Left ventricle myocardium superior (tissue), 1 donor: ENCODE measurements at places on chromosomes 16 and 17. TPM values are rescaled to one million over a fixed set of nuclear protein-coding genes. Genes with fewer than 3 reads are reported as not detected.

DNA sequence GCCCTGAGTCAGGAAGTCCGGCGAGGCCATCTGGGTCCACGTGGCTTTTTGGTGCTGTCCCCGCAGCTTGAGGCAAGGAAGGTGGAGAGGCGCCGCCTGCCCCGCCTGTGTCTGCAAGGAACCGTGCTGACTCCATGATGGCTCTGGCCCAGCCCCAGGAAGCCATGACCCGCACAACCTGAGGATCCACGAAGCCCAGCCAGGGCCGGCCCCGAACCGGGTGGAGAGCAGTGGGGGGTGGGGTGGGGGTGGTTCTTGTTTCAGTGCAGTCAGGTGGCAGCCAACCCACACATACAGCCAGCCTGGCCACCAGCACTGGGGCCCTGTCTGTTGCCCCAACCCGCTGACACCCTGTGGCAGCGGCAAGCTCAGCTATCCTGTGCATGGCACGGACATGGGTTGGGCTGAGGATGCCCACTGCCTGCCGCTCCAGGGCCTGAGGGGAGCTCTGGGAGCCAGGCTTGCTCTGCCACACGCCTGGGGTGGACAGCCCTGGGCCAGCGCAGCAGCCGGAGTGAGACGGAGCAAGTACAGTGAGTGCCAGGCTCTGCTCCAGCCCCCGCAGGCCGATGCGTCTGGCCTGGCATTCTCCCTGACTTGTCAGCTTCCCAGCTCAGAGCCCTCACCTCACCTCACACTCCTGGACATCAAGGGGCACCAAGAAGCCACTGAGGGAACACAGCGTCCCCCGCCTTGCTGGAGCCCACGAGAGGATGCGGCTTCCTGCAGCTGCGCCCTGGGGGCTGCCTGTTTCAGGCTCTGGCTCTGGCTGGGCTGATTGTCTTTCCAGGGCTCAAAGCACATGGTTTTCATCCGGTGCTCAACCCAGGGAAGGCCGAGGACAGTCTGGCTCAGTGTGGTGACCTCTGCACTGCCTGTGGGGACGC lies 68.8 kb downstream of the LMF1 start:
- peak; percentile 39 for DNase-seq

GRCh38 chr17:79049821-79050220 lies 24.8 kb upstream of the ENGASE start:
- DNase-seq, result peak; percentile 28

GRCh38 chr17:16377941-16378341 lies 3.0 kb upstream of the UBB start:
- DNase-seq, result no peak

DNA sequence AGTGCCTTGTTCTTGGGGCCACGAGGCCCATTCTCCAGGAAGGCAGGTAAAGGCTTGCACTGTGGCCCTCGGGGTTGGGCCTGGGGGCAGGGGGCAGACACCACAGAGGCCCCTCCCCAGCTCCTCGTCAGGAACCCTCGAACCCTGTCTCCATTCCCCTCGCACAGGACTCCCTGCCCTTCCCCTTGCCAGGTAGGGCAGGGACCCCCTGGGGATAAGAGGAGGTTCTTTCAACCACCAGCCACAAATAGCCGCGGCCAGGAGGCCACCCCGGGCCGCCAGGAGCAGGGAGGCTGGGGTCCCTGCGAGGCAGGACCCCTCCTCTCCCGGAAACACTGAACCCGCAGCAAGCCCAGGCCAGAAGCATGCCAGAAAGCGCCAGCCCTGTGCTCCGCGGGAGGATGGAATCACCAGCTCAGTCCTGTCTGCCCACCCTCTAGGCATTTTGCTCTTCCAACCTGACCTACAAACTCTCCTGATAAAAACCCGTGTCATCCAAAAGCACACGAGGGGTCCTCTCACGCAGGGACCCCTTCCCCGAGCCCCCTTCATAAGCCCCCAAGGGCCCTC lies 45.6 kb downstream of the SLC47A1 start:
- no peak for DNase-seq

DNA sequence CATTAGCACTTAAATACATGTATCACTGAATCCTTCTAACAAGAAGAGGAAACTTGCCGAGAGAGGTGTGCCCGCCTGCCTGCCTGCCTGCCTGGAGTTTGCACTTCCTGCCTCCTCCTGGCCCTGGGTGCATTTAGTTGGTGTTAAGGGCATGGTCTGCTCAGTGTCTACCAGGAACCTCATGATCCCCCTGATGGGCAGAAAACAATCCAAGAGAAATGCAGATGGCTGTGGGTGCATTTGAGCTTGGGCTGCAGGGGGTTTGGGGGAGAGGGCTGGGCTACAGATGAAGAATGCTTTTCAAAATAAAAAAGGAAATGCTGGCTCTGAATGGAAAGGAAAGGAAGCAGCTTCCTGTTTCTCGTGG lies 10.1 kb downstream of the KSR1 start:
- no peak for DNase-seq

GRCh38 chr16:79750311-79750710 lies 149.8 kb upstream of the MAF start:
- no peak for DNase-seq

- DNase-seq, result no peak
These were observed 11.9 kb downstream of the TOX3 start for GRCh38 chr16:52535076-52535475.

DNA sequence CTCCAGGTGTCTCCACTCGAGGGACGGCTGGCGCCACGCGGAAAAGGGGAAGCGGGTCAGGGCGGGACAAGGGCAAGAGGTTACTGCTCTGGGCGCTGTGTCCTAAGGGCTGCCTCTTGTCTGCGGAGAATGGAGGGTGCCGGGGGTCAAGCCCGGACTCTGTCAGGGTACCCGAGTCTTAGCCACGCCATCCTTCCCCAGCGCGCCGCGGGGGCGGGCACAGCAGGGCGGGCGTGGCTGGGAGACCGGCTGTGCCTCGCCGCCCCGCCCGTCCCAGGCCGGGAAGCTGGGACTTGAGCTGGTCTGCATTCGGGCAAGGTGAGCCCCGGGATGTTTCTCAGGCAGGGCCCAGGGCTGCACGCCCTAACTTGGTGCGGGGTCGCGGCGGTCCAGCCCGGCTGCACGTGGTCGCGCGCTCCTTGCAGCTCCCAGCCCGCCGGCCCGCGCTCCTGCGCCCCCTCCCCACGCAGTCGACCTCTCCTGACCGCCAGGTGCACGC lies 6.2 kb upstream of the ACTG1 start:
- peak; percentile 72 for DNase-seq

DNA sequence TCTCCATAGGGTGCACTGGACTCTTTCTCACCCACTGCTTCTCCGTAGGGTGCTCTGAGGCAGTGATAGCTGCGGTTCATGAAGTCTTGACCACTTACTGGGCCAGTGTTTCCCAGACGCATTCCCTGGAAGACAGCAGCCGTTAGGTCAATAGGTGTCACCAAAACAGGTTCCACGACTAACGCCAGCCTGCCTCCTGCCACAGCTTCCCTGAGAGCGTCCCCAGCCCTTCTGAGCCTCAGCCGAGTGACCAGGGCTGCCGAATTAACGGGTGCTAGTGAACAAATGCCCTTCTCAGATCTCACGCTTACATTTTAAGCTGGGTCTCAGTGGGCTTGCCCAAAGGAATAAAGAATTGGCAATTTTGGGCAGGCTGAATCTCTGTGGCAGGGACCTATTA lies 188.7 kb upstream of the TNRC6C start:
- no peak for DNase-seq

DNA sequence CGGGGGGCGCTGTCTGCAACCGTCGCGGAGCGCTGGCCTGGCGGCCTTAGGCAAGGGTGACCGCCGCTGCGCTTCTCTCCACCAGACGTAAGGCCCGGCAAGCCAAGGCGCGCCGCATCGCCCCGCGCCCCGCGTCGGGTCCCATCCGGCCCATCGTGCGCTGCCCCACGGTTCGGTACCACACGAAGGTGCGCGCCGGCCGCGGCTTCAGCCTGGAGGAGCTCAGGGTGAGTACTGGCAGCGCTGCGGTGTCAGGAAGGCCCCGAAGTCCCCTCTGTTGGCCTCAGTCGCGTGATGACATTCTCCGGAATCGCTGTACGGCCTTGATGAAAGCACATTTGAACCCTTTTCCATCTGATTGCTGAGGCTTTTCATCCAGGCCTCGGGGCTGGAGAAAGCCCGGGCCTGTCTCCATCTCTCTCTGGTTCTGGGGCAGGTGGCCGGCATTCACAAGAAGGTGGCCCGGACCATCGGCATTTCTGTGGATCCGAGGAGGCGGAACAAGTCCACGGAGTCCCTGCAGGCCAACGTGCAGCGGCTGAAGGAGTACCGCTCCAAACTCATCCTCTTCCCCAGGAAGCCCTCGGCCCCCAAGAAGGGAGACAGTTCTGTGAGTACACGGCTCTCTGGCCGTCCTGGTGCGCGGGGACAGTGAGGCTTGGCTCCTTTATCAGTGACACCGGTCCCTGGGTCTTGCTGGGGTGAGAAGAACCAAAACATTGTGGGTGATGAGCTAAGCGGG lies 831 bp downstream of the RPL13 start:
- DNase-seq, result no peak

DNA sequence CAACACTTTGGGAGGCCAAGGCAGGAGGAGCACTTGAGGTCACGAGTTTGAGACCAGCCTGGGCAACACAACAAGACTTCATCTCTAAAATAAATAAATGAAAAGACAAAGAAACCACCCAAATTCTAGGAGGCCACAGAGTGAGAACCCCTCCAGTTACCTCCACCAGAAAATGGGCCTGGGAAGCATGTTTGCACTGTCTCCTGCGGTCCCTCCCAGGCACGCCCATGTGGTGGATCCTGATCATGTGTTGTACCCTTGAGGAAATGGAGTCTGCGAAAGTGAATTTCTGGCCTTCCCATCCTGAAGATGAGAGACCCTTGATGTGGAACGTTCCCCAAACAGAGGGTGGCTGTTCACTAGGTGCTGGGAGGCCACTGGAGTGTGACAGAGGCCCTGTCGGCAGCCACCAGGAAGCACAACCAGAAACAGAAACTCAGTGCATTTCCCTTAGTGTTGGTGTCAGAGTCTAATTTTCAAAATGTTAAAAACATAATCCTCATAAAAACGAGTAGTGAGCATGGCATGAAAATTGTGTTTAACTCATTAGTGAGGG lies 19.2 kb upstream of the USP22 start:
- DNase-seq, result no peak

GRCh38 chr17:55930291-55930809 lies 179.5 kb downstream of the PCTP start:
- DNase-seq, result no peak

DNA sequence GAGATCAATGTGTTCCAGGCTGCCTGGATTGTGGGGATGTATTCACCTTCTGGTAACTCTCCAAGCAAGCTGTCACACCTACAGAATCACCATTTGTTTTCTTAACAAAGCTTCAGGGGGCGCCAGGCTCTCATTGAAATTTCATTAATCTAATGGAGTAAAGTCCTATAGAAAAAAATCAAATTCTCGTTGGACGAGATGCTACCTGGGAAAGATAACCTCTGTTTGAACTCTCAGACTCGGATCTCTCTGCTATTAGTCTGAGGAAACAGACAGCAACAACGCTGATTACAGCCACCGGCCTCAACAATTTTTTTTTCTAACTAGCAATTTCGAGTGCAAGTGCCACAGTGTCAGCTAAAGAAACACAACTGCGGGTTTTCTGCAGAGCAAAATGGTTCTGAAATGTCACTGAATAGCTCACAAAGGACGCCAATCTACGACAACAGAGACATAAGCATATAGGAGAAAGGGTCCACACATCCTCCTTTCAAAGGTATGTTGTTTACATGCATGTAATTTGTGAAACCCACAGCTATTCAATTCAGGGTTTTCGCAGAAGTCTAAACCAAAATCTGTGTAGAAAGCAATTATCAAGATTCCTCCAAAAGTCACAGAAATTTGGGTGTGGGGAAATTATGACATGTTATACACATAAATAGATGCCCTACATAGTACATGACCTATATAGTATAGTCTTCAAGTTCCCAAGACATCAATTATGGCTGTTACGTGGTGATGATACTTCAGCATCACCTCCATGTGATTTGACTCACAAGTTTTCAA lies 135.8 kb downstream of the SKAP1 start:
- DNase-seq, result no peak

DNA sequence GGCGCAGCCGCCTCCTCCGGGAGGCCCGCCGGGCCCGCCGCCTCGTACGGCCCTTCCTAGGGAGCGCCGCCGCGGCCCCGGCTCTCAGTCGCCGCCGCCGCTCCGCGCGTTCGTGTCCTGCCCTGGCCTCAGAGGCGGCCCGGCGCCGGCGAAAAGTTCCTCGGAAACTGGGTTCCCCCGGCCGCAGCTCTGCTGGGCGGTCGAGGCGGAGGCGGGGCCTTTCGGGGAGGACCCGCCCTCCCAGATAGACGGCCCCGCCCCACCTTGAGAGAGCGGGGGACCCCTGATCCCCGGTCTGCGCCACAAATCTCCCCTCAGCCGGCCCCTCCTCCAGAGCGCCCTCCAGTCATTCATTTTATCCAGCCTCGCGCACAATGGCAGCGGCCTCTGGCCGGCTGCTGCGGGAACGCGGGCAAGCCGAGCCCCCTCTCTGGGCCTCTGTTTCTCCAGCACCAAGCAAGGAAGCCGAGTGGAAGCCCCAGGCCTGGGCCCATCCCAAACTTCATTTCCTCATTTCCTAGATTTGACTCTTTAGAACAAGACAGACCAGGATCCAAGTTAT lies at the start of gene SREBF1:
SREBF1 (minus strand) TSS at position 169 of the 562 bp plus-strand sequence. CDS start 169 bp downstream, outside the sequence.
- peak; percentile 77 for DNase-seq

DNA sequence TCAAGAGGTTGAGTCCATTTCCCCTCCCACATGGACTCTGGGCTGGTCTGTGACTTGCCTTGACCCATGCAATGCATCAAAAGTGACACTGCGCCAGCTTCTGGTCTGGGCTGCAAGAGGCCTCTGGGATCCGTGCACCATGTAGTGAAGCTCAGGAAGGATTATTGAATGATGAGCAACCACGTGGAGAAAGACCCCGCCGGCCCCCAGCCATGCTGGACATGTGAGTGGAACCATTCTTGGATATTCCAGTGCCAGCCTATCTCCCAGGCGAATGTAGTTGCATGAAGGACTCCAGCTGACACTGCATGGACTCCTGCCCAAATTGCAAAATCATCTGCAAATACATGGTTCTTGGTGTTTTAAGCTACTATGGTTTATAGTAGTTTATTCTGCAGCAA lies 7.6 kb upstream of the ALOX15B start:
- DNase-seq, result no peak

DNA sequence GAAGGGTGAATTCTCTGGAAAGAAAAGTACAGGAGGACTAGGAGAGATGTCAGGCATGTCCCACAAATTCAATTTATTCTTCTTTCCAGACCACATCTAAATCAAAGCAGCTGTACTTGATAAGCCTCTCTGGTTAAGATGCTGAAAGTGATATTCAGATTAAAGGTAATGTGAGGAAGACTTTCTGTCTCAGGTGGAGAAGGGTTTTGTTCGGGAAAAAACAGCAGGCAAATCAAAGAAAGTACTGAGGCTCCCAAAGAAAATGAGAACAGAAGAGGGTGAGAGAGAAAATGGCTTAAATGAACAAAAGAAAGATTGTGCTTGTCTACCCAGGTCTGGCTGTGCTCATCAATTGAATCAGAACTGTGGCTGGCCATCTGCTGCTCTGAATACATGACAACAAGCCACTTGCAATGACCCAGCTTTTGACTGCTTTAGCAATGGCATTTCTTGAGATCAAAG lies 55.6 kb downstream of the MMD start:
- no peak for DNase-seq

GRCh38 chr17:2701996-2702741 lies 9.4 kb downstream of the CLUH start:
- no peak for DNase-seq

Gene CCL17
- not detected for total RNA-seq

Gene BRCA1
- total RNA-seq, result 6.8 TPM

Gene EIF5A
- 311 TPM for total RNA-seq
